ENCODE measurements at places on chromosomes 5 and 9.

- no peak for DNase-seq
Observed at GRCh38 chr5:115467628-115468027, 76.9 kb downstream of the FEM1C start.

DNA sequence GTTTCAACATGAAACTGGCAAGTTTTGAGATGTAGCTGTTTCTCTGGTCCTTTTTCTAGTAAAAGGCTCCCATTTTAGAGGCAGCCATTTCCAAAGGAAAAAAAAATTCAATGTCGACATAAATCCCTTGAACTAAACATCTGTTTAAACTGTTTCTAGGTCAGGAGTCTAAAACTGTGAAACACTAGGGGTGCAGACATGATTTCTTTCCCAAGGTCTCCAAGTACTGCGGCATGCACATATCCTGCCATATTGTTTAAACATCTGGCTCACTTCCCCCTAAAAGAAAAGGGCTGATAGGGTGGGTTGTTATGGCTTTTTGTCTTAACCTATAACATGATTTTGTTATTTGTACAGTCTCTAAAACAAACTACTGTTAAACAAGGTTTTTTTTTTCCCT, 51.1 kb downstream of the NFIB start:
- no peak for DNase-seq

GRCh38 chr5:16603701-16604100, 13.1 kb downstream of the RETREG1 start:
- no peak for DNase-seq

GRCh38 chr9:92509050-92509449, 26.7 kb downstream of the ECM2 start:
- DNase-seq = no peak

GRCh38 chr9:89766991-89767390, 162.2 kb downstream of the GADD45G start:
- no peak for DNase-seq

- DNase-seq = no peak
Observed at GRCh38 chr9:116366241-116366640, 212.7 kb downstream of the PAPPA start.

- DNase-seq = peak; percentile 17
Observed at GRCh38 chr5:143054480-143054941, 284.3 kb downstream of the ARHGAP26 start.

- no peak for DNase-seq
Observed at GRCh38 chr5:175098301-175098700, 345.7 kb downstream of the DRD1 start.
